ENCODE measurements at places on chromosomes 12 and 14. TPM values are rescaled to one million over a fixed set of nuclear protein-coding genes. Genes with fewer than 3 reads are reported as not detected.

GRCh38 chr12:102824218-102824835 lies 92.7 kb downstream of the PAH start:
- no peak for DNase-seq

DNA sequence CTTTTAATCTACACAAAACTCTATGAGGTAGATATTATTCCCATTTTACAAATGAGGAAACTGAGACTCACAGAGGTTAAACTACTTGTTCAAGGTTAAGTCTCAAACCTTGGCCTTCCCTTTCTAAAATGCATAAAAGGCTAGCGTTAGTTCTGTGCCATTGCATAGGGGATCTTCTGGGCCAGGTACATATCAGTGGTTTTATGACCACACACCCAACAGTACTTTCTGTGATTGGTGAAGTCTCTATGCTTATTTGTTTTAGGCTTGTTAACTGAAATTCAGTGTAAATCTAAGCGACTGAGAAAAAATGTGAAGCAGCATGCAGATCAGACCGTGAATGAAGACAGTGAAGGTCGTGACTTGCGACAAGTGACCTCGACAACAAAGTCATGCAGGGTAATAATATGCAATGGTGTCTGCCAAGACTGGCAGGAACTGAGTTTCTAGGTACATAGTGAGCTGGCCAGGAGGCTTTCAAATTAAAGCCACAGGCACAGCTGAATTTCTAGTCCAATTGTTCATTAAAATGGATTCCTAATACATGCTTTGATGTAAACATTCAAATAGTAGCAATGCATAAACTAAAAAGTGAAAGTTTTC lies 38.8 kb upstream of the GAS2L3 start:
- no peak for DNase-seq

GRCh38 chr14:85943192-85943591 lies 413.2 kb downstream of the FLRT2 start:
- DNase-seq = no peak

GRCh38 chr12:82627799-82628198 lies 58.9 kb upstream of the TMTC2 start:
- DNase-seq = no peak

GRCh38 chr12:58521796-58522195 lies 398.5 kb downstream of the LRIG3 start:
- no peak for DNase-seq

DNA sequence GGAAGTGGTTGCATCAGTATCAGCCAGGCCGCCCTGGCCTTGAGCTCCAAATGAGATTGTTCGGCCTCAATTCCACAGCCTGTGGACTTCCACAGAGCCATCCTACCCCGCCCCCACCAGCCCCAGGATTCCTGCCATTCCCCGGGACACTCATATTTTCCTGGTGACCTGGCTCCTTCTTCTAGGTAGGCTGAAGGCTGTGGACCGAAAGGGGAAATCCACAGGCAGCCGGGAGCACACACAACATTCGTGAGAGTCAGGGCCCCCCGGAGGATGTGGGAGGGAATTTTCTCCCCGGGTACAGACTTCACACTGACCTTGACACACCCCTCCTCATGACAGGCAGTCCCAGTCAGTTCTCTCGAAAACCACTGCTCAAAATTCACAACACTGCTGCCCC lies 39.9 kb downstream of the RIN3 start:
- no peak for DNase-seq

GRCh38 chr14:53108292-53109104 lies 44.6 kb downstream of the DDHD1 start:
- no peak for DNase-seq

DNA sequence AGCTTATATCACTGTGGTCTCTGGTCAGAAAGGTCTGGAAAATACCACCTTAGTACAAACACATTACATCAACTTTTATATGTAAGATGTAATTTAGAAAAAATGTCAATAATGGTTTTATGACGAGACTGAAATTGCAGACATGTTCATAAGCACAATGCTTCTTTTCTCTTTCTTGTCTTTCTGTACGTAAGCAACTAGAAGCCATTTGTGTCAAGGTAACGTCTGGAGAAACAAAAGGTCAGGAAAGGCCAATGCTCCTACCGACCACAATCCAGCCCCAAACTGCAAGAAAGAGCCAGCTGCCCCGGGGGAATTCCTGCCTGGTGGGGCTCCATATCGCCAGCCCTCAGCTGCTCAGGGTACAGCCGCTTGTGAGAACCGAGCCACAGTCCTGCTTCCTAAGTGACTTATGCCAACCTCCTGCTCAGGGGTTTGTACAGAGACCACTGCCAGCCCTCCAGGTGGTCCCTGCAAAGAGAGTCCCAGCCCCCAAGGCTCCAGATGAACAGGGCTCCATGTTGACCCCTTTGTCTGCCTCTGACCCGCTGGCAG lies 6.3 kb downstream of the ZNF839 start:
- DNase-seq = no peak

GRCh38 chr12:110229409-110229808 lies 51.6 kb upstream of the ATP2A2 start:
- no peak for DNase-seq

GRCh38 chr14:62436261-62436660 lies 609.0 kb downstream of the KCNH5 start:
- no peak for DNase-seq

DNA sequence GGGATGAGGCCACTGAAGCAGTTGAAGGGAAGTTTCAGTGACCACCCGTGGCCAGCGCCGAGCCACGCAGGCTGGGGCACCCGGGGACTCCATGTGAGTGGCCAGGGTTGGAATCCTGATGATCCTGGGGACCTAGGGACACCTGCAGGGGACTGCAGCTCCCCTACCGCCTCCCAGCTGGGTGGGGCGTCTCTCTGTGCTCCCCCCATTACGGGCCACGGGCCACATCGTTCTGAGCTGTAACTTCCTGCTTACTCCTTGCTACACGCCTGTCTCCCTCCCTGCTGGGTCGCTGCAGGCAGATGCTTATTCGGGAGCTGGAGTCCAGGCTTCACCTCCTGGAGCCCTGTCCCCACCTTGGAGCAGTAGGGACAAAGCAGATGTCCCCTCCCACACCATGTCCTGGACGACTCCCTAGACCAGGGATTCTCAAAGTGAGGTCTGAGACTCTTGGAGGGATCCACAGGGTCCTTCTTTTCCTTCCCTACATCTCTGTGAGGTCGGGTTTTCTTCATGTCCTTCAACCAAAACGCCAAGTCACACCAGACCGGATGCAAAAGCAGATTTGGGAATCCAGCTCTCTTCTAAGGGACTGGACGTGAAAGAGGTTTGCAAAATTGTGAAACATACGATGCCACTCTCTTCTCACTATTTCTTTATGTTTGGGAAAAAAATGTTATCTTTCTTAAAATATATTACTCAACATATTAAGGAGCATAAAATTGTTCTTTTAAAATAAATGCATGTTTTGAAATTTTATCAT lies 85.9 kb upstream of the NCOR2 start:
- DNase-seq = no peak

DNA sequence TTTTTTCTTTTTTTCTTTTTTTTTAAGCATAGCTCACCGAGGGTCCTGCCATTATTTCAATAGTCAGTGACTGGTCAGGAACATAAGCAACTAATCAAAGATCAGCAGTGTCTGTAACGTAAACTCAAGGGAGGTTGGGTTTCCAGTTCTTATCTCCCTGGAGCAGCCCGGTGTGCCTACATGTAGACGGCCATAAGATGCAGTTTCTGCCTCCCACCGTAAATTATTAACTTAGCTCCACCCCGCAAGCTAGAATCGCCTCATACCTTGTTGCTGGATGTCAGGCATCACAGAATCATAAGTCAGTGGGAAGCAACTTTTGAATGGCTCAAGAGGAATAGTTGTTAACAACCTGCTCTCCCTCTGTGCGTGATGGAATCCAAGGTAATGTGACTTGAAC lies at the start of gene MYO1H:
Gene MYO1H (plus strand): TSS at position 312 of the 400 bp plus-strand sequence. CDS start 61 bp downstream, at position 373.
- no peak for DNase-seq

GRCh38 chr12:130920119-130920703 lies 33.5 kb upstream of the ADGRD1 start:
- no peak for DNase-seq

- no peak for DNase-seq
Observed at GRCh38 chr14:65776193-65776852, 363.8 kb downstream of the FUT8 start.

DNA sequence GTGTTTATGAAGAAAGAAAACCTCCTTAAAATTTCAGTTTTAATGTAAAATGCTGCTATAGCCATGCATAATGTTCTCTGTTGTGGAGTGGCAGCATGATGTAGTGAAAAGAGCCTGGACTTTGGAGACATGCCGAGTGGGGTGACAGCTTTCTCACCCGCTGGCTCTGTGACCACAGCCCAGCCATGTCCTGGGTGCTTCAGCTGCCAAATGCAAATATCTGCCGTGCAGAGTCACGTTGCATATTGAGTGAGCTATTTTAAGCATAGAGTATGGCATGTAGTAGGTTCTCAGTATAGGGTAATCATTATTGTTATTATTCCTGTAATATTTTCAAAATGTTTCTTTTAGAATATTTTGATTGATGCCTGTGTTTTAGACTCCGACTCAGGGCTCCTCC lies 15.5 kb upstream of the TCTN2 start:
- no peak for DNase-seq

- no peak for DNase-seq
Observed at GRCh38 chr12:122990561-122990960, 10.1 kb downstream of the ARL6IP4 start.

- no peak for DNase-seq
Observed at GRCh38 chr14:88348546-88348945, 25.5 kb upstream of the KCNK10 start.

DNA sequence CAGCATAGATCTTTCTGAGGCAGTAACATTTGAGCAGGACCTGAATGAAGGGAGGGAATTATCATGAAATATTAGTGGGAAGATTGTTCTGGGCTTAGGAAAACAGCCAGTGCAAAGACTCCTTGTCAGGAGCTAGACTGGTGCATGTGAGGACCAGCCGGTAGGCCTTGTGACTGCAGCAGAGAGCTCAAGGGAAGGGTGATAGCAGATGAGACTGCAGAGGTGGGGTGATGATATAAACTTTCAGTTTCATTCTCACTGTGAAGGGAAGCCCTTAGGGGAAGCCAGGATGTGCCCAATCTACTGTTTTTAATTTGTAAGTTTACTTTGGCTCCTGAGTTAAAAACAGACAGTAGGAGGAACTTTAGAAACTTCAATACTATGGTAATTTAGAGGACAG lies 12.4 kb downstream of the IL22 start:
- no peak for DNase-seq

GRCh38 chr12:78403136-78403535 lies 461.4 kb upstream of the SYT1 start:
- no peak for DNase-seq

GRCh38 chr14:61602003-61602732 lies 93.1 kb upstream of the HIF1A start:
- no peak for DNase-seq

DNA sequence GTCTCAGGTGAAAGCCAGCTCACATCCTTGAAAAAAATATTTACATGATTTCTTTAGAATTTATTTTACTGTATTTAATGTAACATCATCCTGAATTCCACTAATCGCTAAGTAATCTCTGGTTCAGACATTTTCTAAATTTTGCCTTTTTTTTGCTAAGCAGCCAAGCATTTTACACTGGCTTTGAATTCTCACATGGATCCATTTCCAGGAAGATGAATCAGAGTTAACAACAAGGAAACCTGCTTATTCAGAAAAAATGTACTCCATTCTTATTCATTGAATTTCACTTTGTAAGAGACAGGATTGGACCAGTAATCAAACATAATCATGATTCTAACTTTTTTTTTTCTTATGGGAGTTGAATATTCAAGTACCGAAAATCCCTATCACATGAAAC lies 1785.1 kb upstream of the FLRT2 start:
- DNase-seq = no peak

DNA sequence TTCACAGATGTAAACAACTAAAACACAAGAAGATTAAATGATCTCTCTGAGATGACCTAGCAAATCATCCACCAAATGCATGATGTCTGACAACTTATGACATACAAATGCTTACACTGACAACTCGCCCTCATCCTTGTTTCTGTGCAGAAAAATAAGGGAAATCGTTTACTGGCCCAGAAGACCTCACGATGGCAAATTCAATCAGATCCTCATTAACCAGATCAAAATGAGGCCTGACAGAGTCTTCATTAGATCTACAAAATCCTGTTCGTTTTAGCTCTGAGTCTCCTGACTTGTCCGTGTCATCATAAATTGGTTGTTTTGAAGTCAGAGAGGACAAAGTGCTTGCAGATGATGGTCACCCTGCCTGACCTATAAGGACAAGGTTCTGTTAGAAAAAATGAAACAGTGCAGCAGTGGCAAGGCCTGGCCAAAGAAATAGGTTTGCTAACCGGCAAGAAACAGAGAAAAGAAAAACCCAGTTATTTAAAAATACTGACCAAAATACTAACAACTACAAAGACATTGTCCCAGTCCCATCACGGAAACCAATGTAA lies 109.5 kb downstream of the BTG1 start:
- DNase-seq = no peak

DNA sequence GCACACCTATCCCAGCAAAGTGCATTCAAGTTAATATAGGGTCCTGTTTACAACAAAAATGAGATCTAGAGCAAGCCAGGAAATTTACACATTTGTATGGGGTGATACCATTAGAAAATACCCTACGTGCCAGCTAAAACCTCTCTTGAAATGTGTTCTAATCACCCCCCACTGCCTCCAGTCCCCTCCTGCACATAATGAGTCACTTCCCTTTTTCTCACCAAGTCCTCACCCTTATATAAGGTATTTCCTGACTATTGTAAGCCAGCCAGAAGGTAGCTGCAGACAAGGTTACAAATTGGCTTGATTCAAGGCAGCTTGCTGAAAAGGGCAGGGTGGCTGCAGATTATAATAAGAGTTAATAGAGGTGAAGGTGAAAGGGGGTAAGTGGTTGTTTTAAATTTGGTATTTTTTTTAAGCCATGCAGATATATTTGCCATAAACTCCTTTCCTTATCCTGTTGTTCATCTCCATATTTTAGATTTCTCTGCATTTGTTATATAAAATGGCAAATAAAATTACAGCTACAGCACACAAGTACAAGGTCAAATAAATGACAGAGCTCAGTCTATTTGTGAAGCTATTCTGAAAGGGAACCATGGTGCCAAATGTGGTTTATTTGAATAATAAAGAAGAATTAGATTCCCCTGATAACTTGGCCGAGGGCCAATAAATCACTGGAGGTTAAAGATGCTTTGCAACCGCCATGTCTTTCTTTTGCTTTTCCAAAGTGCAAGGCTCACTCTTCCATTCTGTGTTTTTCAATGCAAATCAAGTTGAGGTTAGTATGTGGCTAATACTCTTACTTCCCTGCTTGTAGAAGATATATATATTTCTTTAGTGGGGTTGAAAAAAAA lies 385.9 kb downstream of the EGLN3 start:
- DNase-seq = no peak

- no peak for DNase-seq
Observed at GRCh38 chr14:101027291-101027690, 123.8 kb upstream of the RTL1 start.

Gene MYH7
- 1.2 TPM for total RNA-seq

Gene P2RX7
- total RNA-seq = 0.62 TPM

Gene KRT80
- 4.9 TPM for total RNA-seq

Gene CLEC2B
- total RNA-seq = 1.7 TPM

Gene ATG14
- total RNA-seq = 5.4 TPM

Gene TAC3
- 1.9 TPM for total RNA-seq

Gene DPPA3
- not detected for total RNA-seq
